ENCODE measurements at places on chromosomes 12 and 14. TPM values are rescaled to one million over a fixed set of nuclear protein-coding genes. Genes with fewer than 3 reads are reported as not detected.

The FOXA1 gene
- not detected for total RNA-seq

The LYZ gene
- total RNA-seq: not detected

The PTPRB gene
- 169 TPM for total RNA-seq

The DEGS2 gene
- 2.0 TPM for total RNA-seq

The ANG gene
- total RNA-seq: 6.4 TPM

The PDE6H gene
- not detected for total RNA-seq

The CKB gene
- 2.6 TPM for total RNA-seq

The C12orf54 gene
- total RNA-seq: not detected

The ATF7 gene
- 12.9 TPM for total RNA-seq

The VDR gene
- total RNA-seq: under 0.01 TPM

The STXBP6 gene
- 4.9 TPM for total RNA-seq

The PRH2 gene
- not detected for total RNA-seq

The CCDC184 gene
- total RNA-seq: 0.05 TPM

The CDKN3 gene
- 34.4 TPM for total RNA-seq

The KRT83 gene
- total RNA-seq: not detected

The RNF31 gene
- 54.1 TPM for total RNA-seq

The SSPN gene
- 0.34 TPM for total RNA-seq

The FAM90A1 gene
- not detected for total RNA-seq

The CYP46A1 gene
- total RNA-seq: 0.14 TPM

The GPRC5D gene
- total RNA-seq: not detected

The SERPINA9 gene
- not detected for total RNA-seq

The TBX3 gene
- total RNA-seq: 2.4 TPM

The NUAK1 gene
- total RNA-seq: 73.9 TPM

The OAS2 gene
- total RNA-seq: 8.4 TPM

The GRIN2B gene
- total RNA-seq: not detected

The ENDOU gene
- total RNA-seq: not detected

The TMCC3 gene
- total RNA-seq: 27.8 TPM

The TAS2R46 gene
- total RNA-seq: 2.4 TPM

The ADGRD1 gene
- total RNA-seq: 0.17 TPM

The PTPRR gene
- total RNA-seq: not detected

The ALDH1L2 gene
- 1.2 TPM for total RNA-seq

The KRT2 gene
- not detected for total RNA-seq

The NPFF gene
- not detected for total RNA-seq

The CD163 gene
- total RNA-seq: not detected

The RTN1 gene
- total RNA-seq: not detected

The PTHLH gene
- total RNA-seq: not detected

The NEUROD4 gene
- total RNA-seq: not detected

The RPGRIP1 gene
- total RNA-seq: not detected

The ZNF385A gene
- total RNA-seq: 2.2 TPM

The KCNH5 gene
- not detected for total RNA-seq

The CMKLR1 gene
- total RNA-seq: 0.19 TPM

The PIK3C2G gene
- 1.0 TPM for total RNA-seq

The RPS6KA5 gene
- 6.1 TPM for total RNA-seq

The DAO gene
- not detected for total RNA-seq
